ENCODE measurements at places on chromosomes 12 and 14.

DNA sequence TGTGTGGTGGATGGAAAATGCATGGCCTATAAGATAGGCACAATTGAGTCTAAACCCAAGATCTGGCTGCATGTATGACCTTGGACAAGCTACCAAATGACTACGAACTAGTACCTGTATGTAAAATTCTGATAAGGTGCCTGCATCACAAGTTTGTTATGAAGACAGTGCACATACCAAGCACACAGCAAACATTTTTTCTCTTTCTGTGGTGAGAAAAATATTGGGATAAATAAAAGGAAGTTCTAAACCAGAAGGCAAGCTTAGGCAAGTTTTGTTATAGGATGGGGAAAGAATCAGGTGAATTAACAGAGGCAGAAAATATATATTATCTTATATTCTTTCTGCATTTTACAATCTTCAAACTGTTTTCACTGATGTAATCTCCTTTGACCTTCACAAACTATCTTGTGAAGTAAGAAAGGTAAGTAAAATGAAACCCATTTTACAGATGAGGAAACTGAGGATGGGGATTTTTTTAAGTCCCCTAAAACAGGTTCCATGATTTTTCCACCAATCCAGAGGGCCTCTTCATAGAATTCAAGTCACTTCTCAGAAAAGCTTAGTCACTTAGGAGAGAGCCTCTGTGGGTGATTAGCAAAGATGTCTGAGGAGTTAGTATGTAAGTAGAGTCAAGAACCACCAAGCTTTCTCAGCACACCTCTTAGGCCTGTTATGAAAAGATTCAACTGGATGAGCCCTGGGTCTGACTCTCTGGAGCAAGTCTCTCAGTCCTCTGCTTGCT is 132.0 kb upstream of the RAP1B start:
- no peak for DNase-seq

DNA sequence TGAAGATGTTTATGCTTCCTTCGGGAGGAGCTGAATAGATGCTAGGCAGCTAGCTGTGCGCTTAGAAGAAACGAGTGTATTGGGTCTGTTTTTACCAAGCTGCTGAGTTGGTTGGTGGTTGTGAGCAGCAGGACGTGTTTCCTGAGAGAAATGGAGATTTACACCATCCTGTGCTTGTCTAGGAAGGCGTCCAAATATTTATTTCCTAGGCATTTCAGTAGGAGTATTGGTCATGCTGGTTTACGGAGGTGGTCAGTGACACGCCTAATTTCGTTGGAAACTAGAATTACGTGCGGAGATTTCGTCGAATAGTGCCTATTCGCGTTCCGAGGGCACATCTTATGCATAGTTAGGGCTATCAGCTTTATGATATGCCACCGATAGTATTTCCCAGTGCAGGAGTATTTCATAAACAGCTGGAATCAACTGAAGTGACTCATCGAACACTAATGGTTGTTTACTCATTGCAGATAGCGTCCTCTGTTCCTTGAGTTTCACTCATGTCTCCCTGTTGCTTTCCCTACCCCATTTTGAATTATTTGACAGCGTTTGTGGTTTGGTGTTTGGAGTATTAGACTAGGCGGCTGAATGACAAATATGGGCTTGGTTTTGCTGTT is 780 bp downstream of the TBC1D15 start:
- DNase-seq = no peak

DNA sequence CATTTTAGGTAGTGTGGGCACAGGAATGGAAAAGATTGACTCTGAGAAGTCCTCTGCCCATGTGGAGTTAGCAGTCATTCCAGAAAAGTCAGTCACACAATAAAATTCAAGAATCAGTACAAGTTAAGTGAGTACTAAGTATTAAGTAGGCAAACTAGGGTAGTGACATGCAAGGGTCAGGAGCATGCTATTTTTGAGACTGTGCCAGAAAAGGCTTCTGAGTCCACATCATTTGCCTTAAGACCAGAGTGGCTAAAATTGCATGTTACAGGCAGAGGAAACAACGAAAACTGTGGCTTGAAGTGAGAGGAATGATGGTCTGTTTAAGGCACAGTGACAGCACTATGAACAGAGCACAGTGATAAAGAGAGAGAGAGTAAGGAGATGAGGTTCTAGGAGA is 108.9 kb downstream of the SLC6A15 start:
- no peak for DNase-seq

DNA sequence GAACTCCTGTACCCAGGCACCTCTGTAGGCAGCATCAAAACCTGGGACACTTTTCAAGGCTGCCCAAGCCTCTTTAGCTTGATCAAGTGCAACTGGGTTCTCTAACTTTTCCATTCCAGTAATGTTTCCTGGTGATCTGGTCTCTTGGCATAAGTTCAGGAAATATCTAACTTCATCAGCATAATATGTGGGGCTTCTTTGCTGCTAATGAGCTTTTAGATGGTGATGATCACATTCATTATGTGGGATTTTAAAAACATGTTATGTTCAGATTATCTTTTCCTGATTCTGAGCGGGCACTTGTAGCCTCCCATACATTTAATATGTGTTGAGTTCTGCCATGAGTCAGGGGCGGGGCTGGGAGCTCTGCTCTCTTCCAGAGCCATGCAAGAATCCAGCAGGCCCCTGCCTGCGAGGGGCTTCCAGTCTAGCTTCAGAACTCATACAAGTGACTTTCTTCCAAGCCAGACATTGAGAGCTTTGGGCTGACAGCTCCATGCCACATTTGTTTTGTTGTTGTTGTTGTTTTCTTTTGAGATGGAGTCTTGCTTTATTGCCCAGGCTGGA is 39.5 kb upstream of the RIN3 start:
- DNase-seq = no peak

DNA sequence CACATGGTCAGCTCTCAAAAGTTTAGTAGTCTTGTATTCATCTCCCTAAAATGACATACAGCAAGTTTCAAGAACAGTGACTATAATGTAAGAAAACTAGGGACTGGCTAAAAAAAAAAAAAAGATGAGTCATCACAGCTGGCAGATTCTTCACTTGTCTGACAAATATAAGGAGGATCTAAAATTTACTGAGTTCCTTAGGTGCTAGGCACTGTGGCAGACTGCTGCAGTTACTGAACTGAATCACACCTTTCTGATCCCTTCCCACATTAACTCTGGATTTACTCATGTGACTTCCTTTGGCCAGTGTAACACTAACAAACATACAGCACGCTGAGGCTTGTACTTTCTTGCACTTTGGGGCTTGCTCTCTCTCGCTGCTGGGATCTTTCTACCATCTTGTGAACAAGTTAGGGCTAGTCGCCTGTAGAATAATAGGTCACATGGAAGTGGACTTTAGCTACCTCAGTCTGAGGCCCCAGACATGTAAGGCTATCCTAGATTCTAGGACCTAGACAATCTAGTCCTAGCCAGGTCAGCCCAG is 32.1 kb downstream of the BAZ1A start:
- no peak for DNase-seq

GRCh38 chr14:99675382-99675835 is 8.7 kb upstream of the CYP46A1 start:
- DNase-seq = no peak

- no peak for DNase-seq
Measured at GRCh38 chr12:91119089-91119488, 7.8 kb upstream of the LUM start.

GRCh38 chr12:4645023-4645422 is 3.8 kb downstream of the AKAP3 start:
- no peak for DNase-seq

- no peak for DNase-seq
Measured at GRCh38 chr12:72277415-72277814, 5.2 kb downstream of the TRHDE start.

DNA sequence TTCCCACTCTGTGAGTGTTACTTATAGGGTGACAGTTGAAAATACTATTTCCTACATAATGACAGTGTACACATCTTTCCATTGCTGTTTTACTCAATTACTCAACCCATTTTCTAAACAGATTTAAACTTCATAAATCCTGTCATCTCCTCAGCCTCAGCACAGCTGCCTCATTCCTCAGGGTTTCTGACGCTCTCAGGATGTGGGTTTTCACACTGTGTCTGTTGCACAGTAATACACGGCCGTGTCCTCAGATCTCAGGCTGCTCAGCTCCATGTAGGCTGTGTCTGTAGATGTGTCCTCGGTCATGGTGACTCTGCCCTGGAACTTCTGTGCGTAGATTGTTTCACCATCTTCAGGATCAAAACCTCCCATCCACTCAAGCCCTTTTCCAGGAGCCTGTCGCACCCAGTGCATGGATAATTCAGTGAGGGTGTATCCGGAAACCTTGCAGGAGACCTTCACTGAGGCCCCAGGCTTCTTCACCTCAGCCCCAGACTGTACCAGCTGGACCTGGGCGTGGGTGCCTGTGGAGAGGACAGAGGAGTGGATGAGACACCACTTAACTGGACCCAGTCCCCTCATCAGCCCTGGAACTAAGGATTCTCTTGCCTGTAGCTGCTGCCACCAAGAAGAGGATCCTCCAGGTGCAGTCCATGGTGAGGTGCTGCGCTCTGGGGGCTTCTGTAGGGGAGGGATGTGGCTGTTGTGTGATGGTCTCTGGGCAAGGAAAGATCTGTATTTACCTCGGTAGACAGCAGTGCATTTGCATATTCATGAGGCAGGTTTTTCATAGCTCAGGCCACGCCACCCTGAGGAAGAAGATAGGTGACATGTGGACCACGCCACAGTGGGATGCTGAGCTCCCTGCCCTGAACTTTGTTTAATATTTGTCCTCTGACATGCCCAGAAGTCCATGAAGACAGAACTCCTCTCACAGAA is 750.2 kb downstream of the TMEM121 start:
- DNase-seq = no peak

DNA sequence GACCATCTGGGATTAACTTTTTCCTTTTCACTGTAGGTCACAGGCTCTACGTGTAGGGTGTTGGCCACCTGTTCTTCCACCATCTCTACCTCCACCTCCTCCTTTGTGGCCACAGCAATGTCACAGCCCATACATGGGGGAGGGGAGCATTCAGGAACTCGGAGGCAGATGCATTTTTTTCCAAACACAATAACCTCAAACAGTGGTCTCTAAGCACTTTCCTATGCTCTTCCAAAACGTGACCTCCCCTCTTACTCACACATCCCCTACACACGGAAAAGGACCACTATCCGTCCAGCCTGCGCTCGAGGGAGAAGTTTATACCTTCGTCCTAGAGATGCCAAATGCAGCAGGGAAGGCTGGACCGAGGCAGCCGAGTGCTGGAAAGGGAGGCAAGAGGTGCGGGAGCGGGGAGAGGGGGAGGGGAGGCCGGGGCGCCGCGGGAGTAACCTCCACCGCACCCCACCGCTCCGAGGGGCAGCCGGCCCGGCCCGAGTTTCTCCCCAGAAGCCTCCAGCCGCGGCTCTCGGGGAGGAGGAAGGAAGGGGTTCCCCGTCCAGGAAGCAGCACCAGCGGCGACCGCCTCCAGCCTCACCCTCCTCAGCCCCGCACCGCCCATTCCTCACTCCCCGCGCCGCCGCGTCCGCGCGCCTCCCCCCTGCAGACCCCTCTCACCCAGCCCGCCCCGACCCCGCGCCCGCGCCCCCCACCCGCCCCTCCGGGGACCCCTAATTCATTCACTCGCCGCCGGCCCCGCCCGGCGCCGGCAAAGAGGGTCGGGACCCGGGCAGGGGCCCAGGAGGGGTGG is 594 bp downstream of the KRAS start:
- DNase-seq = peak; percentile 27

- DNase-seq = no peak
Measured at GRCh38 chr12:68831272-68831671, 23.3 kb downstream of the MDM2 start.

DNA sequence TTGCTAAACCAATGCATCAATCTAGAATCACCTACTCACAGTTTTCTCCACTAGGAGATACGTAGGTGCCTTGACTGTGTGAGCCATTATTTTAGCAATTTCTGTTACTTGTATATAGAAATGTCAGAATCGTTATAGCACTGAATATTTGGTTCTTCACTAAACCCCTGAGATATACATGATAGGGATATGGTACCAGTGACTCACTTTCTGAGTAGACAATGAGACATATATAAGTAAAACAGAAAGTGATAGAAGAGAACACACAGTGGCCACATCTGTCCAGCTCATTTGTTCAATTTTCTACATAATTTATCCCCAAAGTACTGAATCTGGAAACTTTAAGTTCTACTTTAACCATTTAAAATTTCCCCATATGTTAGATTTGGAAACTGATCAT is 1505.5 kb upstream of the TMEM132C start:
- DNase-seq = no peak

DNA sequence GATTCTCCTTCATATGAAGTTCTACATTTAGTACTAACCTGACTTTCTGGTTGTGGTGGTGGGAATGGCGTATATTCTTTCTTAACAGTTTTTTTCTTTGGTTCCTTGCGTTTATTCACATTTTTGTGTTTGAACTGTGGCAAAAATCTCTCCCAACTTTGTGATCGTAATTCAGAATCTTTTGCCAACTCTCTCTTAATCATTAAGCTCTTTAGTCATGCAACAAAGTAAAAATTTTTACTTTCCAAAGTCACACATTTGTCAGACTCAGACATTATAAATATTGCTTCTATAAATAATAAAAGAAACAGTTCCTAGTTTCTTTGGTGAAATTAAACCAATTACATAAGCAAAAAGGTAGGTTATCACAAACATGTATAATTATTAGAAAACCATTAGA is 7.5 kb downstream of the KRR1 start:
- DNase-seq = no peak

- no peak for DNase-seq
Measured at GRCh38 chr12:49548822-49549648, 10.2 kb downstream of the KCNH3 start.

- no peak for DNase-seq
Measured at GRCh38 chr12:75900781-75901254, 130.8 kb downstream of the PHLDA1 start.

- DNase-seq = no peak
Measured at GRCh38 chr14:37587881-37588666, 7.0 kb downstream of the FOXA1 start.

DNA sequence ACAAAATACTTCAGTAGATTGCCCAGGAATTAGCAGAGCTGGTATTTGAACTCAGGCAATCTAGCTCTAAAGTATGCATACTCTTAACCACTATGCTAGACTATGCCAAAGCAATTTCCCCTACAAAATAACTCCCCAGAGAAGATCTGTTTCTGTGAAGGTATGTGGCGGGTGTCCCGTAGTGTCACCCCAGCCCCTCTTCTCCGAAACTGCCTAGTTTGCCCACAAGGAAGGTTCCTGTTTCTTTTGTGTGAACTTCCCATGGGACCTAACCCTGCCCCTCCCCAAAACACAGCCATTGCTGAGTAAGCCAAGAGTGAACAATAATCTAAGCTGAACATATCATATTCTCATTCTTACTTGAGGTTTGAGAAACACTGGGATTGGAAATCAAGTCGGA is 15.5 kb upstream of the RAP1B start:
- no peak for DNase-seq

DNA sequence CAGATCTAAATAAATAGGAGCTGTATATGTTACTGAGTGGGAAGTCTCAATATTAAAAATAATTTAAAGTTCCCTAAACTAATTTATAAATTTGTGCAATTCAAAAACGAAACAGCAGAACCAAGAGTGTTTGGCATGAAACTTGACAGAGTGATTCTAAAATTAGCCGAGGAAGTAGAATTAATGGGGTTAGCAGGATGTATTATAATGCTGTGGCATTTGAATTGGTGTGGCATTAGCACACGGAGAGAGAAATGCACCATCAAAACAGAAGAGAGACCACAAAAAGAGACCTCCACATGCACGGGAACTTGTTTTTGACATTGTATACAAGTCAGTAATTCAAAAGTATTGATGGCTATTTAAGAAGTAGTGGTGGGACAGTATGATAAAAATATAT is 366.0 kb upstream of the RGS6 start:
- no peak for DNase-seq

Data from stimulated activated CD8-positive, alpha-beta memory T cell treated with anti-CD3 and anti-CD28 coated beads, Interleukin-15, amount 100 ng/mL, for 48 hours (primary cell).